ENCODE measurements at places on chromosomes 11 and 22.

DNA sequence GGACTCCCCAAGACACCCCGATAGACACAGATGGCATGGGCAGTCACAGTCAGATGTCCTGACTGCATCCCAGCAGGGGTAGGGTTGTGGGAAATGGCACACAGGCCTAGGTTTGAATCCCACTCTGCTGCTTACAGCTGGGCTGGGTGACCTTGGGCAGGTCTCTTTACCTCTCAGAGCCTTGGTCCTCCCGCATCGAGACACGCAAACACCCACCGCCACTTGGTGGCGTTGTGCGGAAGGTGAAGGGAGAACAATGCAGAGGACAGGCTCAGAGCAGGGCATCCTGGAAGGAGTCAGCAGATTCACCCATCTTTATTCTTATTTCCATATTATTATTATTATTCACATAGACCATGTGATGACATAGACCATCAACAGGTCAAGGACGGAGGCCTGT is 140.5 kb downstream of the MIAT start:
- DNase-seq: no peak

- no peak for DNase-seq
Measured at GRCh38 chr11:94275961-94276360, 28.4 kb upstream of the IZUMO1R start.

- no peak for DNase-seq
Measured at GRCh38 chr11:70111269-70112016, 33.3 kb downstream of the ANO1 start.

GRCh38 chr11:69444381-69445130 is 36.9 kb upstream of the LINC01488 start:
- DNase-seq: peak; percentile 14

DNA sequence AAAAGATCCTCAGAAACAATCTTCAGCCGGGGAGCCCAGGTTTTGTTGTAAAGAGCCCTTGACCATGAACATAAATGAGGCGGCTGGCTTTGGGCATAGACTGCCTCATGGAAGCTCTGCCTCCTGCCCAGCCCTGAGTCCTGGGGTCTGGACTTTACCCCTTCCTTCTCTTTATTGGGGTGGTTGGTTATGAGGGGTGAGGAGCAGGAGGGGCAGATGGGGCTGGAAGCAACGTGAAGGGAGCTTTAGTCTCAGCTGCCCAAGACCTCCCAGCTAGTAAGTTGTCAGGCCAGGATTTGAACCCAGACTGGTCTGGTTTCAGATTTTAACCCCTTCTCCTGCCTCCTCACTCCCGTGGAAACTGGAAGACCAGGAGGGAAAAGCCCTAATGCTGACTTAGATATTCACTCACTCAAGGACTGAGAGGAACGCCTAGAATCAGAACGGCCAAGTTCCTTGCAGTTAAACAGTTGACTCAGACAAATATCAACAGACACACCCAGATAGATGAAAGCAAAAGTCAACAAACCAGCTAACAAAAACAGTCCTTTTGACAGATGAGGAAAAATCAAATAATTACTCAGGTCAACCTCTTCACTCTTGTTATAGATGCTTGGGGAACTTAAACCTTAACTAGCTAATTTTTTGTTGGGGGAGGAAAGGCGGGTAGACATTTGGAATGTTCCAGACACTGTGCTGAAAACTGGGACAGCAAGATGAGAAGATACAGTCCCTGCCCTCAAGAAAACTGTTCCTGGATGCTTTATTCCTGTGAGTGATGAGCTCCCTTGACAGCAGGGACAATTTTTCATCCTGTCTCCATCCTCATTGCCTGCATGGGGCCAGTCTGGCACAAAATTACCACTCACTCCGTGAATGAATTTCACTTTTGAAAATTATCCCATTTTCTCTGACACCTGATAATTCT is 20.8 kb upstream of the ARRB1 start:
- no peak for DNase-seq

- no peak for DNase-seq
Measured at GRCh38 chr11:18364495-18365073, 29.8 kb upstream of the LDHA start.

GRCh38 chr11:72553706-72554105 is 119.4 kb upstream of the CLPB start:
- no peak for DNase-seq

DNA sequence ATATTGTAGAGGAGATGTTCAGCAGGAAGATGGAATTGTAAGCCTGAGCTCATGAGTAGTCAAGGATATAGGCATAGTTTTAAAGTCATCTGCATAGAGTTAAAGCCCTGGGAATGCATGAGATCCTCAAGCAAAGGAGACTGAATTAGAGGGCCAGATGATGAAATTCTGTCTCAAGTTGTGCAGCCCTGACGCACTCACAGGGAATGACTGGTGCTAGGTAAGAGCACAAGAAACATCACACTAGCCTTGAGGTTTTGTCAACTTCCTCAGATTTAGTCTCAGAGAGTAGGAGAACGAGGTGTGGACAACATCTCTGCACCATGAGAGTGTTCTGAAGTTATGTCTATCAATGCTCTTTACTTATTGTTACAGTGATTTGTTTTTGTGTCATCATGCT is 5.8 kb downstream of the RAB38 start:
- DNase-seq: no peak

- DNase-seq: no peak
Measured at GRCh38 chr22:44109416-44109815, 71.3 kb upstream of the PARVG start.

GRCh38 chr11:75836417-75836816 is 21.4 kb downstream of the UVRAG start:
- DNase-seq: no peak

- peak; percentile 53 for DNase-seq
Measured at GRCh38 chr22:36180038-36180880, 19.7 kb upstream of the APOL3 start.

- peak; percentile 86 for DNase-seq
Measured at GRCh38 chr11:842370-843002, at the start of the genes POLR2L and TSPAN4. TSS of gene POLR2L (minus strand) at chr11:842529. CDS start at chr11:842508, 21 bp downstream. TSS of gene TSPAN4 (plus strand) at chr11:842852. CDS start at chr11:850305, 7,453 bp downstream.

DNA sequence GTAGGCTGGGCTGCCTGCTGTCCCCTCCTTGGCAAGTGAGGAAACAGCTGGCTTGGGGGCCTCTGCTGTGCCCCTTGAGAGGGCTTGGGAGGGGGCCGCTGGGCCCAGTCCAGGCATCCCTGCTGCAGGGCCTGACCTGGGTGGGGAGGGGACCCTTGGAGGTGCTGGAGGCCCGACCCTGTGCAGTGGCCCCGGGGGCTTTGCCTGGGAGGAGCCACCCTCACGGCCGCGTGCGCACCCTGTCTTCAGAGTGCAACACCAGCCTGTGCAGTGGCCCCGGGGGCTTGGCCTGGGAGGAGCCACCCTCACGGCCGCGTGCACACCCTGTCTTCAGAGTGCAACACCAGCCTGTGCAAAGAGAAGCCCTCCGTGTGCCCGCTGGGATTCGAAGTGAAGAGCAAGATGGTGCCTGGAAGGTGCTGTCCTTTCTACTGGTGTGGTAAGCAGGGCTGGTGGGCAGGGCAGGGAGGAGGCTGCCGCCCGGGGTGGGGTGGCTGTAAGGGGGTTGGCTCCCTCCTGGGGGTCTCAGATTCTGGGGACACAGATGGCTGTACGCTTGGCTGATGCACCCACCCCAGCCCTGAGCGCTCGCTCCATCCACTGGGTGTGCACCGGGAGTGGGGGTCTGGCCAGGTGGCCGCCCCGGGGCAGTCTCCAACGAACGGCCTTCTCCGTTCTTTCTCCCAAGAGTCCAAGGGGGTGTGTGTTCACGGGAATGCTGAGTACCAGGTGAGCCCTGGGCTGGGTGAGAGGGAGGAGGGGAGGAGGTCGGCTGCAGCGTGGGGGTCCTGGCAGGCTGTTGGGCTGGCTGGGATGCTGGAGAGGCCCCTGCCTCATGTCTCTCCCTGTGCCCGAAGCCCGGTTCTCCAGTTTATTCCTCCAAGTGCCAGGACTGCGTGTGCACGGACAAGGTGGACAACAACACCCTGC is 32.9 kb downstream of the MUC2 start:
- no peak for DNase-seq

- DNase-seq: no peak
Measured at GRCh38 chr11:44437122-44437521, 127.2 kb upstream of the ALX4 start.

GRCh38 chr22:32326647-32327046 is 31.0 kb upstream of the RFPL3 start:
- no peak for DNase-seq

DNA sequence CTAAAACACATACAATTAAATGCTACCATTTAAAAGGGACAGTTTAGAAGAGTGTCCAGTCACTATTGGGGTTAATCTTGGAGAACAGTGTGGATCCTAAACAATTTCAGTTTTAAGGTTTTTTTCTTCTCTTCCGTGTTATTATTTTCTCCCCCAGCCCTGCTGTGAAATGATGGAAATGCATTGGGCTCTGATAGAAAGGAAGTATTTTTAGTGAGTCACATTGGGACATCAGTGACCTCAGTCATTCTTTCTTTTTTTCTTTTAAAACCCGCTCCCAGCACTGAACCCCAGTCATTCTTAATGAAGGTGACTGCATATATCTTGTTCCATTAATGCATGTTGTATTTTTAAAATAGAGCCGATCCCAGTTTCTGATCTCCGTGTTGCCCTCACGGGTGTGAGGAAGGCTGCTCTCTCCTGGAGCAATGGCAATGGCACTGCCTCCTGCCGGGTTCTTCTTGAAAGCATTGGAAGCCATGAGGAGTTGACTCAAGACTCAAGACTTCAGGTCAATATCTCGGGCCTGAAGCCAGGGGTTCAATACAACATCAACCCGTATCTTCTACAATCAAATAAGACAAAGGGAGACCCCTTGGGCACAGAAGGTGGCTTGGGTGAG is 93.2 kb upstream of the OR4B1 start:
- DNase-seq: no peak

DNA sequence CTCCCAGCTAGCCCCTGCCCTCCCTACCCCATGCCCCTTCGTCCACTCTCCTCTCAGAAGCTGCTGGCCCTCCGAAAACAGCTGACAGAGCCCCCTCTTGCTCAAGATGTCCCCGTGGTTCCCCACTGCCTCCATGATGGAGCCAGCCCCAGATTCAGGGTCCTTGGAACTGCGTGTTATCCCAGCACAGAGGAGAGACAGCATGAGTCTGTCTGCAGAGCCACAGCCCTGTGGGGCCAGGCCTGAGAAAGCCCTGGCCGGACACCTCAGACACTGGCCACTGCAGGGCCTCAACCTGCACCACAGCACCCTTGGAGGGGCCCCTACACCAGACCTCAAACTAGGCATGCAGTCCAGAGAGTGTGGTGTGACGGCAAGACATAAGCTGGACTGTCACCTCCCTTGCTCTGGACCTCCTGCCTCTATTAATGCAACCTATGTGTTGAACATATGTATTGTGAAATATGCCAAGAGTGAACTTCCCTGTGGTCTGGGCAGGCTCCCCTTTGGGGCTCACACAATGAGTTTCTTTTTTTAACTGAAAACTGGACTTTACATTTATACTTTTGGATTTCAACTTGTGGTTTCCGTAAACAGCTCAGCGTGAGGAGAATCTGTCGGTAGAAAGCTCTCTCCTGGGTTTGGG is 9.6 kb downstream of the PNPLA5 start:
- DNase-seq: no peak

- DNase-seq: no peak
Measured at GRCh38 chr11:77580712-77581337, 8.9 kb upstream of the AQP11 start.

- no peak for DNase-seq
Measured at GRCh38 chr11:68682531-68682961, 1.8 kb upstream of the GAL start.

- no peak for DNase-seq
Measured at GRCh38 chr11:26621132-26621531, 49.1 kb upstream of the MUC15 start.

DNA sequence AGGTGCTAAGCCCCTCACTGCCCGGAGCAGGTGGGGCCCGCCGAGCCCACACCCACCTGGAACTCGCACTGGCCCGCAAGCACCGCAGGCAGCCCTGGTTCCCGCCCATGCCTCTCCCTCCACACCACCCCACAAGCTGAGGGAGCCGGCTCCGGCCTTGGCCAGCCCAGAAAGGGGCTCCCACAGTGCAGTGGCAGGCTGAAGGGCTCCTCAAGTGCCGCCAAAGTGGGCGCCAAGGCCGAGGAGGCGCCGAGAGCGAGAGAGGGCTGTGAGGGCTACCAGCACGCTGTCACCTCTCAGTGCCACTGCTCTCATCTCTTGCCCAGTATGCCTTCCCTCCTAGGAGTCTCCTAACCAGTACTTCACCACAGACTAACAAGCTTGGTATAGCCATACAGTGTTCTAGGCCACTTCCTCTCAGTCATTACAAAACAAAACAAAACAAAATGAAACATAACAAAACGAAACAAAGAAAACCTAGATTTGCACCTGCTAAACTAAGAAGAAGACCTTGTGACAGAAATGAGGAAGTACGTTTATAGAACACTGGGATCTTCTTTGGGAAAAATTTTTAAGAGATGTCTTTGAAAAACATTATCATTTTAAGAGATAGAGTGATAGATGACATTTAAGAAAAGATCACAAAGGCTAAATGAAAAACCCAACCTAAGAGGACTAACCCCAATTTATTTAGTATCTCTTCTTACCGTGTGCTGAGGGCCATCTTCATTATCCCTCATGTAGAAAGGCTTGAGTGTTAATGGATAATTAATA is 47.7 kb upstream of the GAB2 start:
- no peak for DNase-seq

GRCh38 chr22:21102659-21103267 is 57.0 kb downstream of the LRRC74B start:
- peak; percentile 57 for DNase-seq

DNA sequence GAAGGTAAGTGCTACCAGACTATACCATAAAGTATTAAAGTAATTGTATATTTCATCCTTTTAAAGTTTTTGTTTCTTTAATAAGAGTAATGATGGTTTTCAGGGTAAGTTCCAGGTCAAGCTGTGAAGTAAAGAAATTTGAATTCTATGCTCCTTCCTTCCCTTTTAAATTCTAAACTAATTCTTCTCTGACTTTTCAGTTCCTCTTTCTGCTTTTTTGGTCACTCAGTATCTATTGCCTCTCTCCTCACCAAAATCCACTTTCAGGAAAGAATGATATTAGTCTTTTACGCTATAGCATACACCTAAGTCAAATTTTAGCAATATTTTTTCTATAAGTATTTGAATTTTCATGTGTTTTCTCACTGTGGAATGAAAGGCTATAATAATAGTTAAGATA is 8.2 kb downstream of the MMP8 start:
- DNase-seq: no peak

GRCh38 chr11:71504531-71504930 is 22.5 kb upstream of the KRTAP5-7 start:
- no peak for DNase-seq

- DNase-seq: no peak
Measured at GRCh38 chr11:127385071-127385470, 384.5 kb upstream of the KIRREL3 start.

GRCh38 chr11:86782742-86783141 is 17.6 kb upstream of the PRSS23 start:
- no peak for DNase-seq
